Stimulated activated CD8-positive, alpha-beta memory T cell treated with anti-CD3 and anti-CD28 coated beads, Interleukin-7, amount 100 ng/mL, for 1 hour (primary cell): ENCODE measurements at places on chromosomes 2 and 18.

DNA sequence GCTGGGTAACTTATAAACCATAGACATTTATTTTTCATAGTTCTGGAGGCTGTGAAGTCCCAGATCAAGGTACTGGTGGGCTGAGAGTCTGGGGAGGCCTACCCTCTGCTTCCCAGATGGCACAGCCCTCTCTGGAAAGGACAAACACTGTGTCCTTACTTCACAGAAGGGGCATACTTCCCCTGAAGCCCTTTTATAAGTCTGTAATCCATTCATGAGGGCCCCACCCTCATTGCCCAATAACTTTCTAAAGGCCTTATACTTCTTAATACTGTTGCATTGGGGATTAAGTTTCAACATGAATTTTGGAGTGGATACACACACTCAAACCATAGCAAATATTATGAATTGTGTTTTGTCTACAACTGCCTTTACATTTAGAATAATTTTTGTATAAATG, 36.0 kb downstream of the ATIC start:
- no peak for DNase-seq

GRCh38 chr2:5766056-5766455, 73.9 kb downstream of the SOX11 start:
- DNase-seq, result no peak

DNA sequence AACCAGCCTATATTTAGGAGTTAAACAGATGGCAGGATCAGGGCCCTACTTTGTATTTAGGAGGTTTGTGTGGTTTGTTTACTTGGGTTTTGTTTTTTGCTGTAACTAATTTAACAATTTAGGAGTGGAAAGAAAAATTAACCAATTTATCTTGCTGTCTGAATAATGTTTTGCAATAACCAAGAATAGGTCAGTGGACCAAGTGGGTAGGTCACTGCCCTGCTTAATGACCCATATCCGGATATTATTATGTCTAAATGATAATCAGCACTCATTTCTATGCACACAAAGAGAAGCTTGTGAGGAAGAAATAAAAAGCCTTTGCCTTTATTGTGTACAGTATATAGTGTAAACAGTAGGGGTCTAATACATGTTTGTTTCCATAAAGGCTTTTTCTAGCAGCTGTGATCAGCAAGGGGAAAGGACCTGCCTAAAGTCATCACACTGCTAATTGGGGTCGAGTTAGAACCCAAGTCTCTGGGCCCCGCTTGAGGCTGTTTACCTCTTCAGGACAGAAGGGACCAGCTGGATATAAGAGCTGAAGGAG, 76.6 kb downstream of the TGOLN2 start:
- DNase-seq, result no peak

DNA sequence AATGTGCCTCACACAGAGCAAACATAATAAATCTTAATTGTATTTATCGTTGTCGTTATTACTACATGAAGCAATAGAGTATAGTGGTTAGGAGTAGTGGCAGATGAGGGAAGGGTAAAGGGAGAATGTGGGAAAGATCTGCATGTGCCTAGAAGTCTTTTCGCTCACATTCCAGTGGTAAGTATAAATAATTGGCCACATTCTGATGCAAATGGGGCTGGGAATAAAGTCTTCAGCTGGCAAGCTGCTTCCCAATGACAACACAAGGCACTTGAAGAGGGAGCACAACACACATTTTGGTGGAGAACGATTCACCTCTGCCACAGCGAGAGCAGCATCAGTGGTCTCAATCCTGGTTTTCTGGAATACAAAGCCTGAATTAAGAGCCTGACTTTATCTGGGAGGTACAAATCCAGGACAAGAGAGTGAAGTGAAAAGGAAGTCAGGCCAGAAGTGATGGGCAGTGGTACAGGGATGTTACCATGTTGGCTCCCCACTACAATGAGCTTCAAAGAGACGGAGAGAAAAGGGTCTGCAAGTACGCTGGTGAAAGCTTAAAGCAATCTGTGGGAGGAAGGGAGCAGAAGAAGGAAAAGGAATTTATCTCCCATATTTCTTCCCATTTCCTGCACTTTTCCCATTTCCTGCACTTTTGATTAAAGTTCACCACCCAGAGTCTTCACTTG, 112.3 kb downstream of the ARHGAP15 start:
- DNase-seq, result no peak

- no peak for DNase-seq
Observed at GRCh38 chr2:58601017-58601416, 359.9 kb upstream of the FANCL start.

- DNase-seq, result no peak
Observed at GRCh38 chr18:26470011-26470637, 78.2 kb downstream of the KCTD1 start.

- DNase-seq, result no peak
Observed at GRCh38 chr2:33660416-33661123, 61.5 kb upstream of the FAM98A start.

DNA sequence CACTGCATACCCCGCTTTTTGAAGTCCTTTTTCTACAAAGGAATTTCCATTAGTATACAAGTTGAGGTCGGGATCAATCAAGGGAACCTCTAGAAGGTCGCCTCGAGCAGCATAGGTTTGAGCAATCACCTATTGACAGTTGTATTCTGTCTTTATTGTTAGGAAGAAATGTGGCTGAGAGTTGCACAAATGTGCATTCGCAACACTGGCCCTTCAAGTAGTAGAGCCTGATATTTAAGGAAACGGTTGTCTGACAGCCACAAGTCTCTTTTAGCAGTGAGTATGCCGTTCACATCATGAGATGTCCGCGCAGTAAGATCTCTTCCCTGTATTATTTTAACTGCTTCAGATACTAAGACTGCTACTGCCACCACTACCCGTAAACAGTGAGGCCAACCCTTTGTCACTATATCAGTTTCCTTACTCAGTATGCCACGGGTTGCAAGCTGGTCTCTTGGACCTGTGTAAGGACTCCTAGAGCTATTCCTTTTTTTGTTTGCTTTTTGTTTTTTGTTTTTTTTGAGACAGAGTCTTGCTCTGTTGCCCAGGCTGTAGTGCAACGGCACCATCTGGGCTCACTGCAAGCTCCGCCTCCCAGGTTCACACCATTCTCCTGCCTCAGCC, 10.0 kb upstream of the STARD7 start:
- DNase-seq, result no peak

DNA sequence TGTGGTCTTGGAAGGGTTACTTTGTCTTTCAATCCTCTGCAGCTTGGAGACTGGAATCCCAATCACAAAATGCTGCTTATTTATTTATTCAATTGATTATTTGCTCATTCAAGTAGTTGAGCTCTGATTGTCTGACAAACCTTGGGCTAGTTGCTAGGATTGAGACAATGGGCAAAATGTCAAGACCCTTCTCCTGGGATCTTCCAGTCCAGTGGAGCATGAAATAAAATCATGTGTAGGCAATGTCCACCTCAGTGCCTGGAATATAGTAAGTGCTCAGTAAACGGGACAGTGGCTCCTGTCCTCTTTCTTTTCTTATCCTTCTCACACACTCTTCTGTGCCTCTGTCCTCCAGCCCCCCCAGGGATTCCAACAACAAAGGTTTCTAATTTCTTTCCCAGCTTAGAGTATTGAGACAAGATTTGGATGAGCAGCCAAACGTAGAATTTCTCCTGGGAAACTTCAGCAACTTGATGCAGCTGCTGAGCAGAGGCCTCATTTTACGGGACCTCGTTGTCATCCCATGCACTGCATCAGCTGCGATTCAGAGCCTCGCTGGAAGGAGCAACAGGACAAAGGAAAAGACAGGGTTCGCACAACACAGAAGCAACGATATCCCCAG, 545.0 kb downstream of the SOX11 start:
- no peak for DNase-seq

DNA sequence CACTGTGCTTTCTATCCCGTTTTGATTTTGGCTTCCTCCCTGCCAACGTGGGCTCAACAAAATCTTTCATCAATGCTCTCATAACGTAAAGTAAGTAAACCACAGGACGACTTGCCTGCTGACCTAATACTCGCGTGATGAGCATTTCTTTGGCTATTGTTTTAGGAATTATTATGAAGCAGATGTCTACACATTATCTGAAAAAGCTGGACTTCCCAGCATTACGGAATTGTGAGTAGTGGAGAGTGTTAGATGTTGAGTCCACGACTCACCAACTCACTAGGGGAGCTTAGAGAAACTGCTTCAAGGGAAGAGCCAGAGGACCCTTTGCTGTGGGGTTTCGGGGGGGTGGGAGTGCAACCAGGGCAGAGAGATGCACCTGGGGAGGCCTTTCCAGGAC, 21.9 kb downstream of the HJURP start:
- DNase-seq, result no peak

- no peak for DNase-seq
Observed at GRCh38 chr2:230564805-230565779, 147.6 kb upstream of the CAB39 start.

- no peak for DNase-seq
Observed at GRCh38 chr2:105395691-105396090, 3.2 kb downstream of the FHL2 start.

DNA sequence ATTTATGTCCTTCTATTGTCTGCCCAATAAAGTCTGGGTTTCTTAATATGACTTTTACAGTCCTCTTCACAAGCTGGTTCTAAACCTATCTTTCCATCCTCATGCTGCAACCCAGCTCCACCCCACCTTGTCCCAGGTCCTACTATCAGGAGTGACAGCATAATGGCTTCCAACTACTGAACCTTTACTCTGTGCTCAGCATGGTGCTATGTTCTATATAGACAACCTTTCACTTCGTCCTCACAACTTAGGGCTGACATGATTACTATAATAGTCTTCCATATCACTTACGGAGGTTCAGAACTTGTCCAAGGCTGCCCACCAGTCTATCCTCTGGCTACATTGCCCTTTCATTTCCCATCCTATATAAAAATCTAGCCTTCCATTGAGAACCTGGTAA, 256.8 kb downstream of the ALK start:
- no peak for DNase-seq

DNA sequence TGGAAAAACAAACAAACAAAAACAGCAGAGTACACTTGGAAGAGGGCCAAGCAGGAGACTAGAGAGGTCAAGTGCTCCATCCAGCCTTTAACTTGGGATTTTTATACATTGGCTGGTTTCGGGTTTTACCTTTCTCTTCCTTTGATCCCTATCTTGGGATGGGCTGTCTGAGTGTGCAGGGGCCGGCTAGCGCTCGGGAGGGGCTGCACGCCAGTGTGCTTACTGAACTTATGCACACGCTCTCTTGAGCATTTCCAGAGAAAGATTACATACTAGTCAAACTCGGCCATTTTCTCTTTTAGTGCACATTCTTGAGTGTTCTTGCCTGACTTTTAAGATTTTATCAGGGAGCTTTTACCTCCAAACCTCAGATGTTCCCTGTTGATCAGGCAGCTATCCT, 707.8 kb downstream of the DSC3 start:
- DNase-seq, result no peak

DNA sequence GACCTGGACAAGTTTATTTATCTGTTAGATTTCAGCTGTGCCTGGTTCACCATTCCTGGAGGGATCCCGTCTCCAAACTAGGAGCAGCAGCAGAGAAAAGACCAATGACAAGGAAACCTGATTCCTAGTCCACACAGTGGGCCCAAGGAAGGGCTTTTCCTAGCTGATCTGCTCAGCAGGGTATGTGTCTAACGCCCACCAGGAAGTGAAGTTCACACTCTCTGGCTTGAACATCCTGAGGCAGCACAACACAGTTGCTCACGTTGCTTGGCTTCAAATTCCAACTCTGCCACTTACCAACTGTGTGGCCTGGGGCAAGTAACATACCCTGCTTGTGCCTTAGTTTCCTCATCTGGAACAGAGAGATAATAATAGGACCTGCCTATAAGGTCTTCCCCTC, 42.9 kb downstream of the XDH start:
- no peak for DNase-seq

GRCh38 chr18:79494936-79495335, 99.2 kb downstream of the NFATC1 start:
- no peak for DNase-seq

DNA sequence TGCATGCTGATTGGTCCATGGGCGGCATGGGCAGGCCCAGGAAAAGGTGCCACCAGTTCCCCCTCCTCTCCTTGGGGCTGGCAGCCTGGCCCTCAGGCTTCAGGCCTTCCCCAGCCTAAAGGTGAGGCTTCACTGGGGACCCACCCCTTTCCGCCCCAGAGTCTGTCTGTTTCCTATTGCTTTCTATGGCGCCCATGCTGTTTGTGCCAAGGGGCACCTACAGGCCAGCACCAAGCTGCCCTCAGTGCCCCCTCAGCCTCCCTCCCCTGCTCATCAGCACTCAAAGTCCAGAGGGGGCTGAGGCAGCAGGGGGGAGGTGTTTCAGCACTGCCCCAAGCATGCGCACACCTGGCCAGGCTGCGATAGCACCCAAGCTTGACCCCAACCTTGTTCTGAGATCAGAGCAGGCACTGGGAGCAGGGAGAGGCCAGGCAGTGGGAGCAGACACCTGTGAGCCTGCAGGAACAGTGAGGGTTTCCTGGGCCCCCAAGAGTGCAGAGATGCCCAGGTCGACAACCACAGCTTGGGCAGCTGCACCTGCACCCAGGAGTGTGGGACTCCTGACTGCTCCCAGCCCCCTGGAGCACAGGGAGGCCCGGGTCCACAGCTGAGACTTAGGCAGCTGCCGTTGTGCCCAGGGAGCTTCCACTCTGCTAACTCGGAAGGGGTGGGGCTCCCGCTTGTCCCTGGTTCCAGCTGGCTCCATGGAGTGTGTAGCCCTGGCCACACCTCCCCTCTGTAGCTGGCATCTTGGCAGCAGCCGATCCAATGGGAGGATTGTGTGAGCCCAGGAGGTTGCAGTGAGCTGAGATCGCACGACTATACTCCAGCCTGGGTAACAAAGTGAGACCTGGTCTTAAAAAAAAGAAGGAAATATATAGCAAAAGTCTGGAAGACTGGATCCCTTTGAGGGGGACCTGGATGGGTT, 69.1 kb downstream of the NCAPH start:
- DNase-seq, result no peak

DNA sequence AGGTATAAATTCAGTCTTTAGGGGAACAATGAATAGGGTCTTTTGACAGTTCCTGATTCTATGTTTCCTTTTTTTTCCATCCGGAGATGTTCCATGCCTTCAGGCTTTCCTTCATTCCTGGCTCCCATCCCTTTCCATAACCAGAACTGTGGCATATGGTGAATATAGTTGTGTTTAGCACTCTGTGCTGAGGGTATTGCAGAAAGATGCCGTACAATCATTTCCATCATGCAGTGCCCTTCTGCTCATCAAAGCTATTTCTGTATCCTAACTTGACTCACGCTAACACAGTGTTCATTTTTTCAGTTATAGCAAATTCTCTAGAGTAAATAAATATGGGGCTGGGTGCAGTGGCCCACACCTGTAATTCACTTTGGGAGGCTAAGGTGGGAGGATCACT, 131.9 kb upstream of the EML6 start:
- DNase-seq, result no peak

DNA sequence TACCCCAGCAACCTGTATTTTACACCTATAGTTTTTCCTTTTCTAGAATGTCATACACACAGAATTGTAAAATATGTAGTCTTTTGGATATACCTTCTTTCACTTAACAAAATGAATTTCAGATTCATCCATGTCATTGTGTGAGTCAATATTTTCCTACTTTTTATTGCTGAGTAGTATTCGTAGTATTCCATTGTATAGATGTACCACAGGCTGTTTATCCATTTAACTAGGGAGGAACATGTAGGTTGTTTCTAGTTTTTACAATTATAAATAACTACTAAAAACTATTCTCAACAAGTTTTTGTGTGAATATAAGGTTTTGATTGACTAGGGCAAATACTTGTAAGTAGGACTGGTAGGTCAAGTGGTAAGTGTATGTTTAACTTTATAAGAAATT, 187.4 kb downstream of the ACOXL start:
- no peak for DNase-seq
